Stimulated activated naive CD8-positive, alpha-beta T cell treated with anti-CD3 and anti-CD28 coated beads, Interleukin-15, amount 100 ng/mL, for 72 hours (primary cell): ENCODE measurements at places on chromosomes 6 and 20.

DNA sequence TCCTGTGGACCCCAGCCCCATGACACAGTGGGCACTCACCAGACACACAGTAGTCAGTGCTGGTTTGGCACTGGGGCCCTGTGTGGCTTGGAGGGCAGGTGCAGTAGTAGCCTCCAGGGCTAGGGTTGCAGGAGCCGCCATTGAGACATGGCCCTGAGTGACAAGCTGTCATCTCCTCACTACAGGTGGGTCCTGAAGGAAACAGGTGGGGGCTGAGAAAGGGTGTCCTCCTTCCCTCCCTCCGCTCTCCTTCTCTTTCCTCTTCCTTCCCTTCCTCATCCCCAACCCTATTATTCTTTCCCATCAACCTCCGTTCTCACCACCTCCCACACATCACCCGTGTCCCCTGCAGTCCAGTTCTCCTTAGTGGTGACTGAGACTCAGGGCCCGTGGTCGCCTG, 10.2 kb downstream of the NOTCH4 start:
- DNase-seq, result no peak

DNA sequence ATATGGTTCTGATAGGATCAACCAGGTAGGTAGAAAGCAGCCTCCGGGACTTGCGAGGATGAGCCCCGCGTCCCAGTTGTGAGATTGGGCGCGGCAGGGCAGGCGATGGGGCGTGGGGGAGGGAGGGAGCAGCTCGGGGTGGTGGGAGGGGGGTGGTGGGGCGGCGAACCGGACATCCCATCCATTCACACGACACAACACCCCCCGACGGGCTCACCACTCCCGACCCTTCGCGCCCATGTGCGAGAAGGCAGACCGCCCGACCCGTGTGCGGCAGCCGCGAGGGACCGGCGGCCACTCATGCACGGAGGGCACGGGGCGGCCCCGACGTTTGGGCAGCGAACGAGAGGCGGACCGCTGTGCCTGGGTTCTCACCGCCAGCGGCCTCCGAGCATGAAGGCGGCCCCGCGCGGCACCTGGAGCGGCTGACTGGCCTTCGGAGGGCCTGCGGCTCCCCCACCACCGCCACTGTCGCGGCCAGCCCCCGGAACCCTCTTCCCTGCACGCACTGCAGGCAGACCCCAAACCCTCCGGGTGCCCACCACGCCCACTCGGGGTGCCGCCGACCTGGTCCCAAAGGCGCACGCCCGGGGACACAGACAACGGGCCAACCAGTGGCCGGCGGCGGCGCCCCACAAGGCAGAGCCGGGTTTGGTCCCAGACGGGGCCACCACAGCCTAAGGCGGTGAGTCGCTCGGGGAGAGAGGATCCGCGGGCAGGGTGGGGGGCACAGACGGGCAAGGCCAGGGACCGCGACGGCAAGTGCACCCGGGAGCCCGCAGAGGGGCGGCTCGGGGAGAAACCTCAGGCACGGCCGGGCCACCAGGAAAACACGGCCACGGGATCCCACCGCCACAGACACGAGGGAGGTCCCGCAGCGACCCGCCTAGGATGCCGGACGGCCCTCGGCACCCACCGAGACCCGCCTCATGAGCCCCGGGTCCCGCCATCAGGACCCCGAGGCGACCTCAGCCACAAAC, 769.2 kb upstream of the DEFB115 start:
- DNase-seq, result no peak

DNA sequence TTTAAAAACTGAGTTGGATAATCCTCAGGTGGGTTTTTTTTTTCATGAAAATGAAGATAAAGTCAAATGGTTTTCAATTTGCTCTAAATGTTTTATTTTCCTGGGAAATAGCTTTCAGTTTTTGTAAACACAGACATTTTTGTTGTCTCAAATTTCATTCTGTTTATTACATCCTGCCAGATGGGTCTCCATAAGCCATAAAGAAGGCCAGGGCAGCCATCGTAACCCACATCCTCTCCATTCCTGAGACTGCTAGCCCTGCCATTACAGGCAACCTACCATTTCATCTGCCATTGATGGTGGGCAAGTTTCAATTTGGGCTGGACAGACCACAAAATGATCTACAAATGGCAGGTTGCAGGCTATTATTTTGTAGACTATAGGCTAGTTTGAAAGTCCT, 60.8 kb downstream of the BTBD3 start:
- DNase-seq, result no peak

DNA sequence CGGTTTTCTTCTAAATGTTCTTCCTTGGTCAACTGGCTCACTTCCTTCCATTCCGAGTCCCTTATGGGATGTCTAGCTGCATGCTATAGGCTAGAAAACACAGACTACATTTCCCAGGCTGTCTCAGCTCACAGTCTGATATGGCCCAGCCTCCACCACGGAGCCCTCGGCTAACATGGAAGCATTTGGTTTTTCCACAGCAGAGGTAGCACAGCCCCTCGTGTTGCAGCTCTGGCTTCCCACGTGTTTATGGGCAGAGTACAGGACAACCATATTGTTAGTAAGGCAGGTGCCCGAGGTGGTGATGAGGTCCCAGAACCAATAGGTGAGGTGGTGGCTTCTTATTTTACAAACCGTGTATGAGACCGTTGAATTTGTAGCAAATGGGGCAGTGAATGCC, 8.7 kb downstream of the GPLD1 start:
- DNase-seq, result no peak

DNA sequence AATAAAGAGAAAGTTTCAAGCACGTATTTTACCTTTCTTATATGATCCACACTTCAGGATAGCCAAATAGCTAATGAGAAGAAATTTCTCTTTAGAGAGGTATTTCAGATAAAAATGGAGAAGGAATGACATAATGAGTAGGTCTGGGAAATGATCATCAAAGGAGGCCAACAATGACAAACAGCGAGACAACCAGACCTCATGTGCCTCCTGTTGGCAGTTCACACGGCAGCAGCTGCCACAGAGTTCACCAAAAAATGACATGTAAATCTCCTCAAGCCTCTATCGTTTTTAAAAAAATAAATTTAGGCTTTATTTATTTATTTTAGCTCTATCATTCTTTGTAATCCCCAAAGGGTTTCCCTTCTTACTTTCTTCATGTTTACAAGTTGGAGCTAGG, 47.7 kb downstream of the SLC2A12 start:
- DNase-seq, result no peak

DNA sequence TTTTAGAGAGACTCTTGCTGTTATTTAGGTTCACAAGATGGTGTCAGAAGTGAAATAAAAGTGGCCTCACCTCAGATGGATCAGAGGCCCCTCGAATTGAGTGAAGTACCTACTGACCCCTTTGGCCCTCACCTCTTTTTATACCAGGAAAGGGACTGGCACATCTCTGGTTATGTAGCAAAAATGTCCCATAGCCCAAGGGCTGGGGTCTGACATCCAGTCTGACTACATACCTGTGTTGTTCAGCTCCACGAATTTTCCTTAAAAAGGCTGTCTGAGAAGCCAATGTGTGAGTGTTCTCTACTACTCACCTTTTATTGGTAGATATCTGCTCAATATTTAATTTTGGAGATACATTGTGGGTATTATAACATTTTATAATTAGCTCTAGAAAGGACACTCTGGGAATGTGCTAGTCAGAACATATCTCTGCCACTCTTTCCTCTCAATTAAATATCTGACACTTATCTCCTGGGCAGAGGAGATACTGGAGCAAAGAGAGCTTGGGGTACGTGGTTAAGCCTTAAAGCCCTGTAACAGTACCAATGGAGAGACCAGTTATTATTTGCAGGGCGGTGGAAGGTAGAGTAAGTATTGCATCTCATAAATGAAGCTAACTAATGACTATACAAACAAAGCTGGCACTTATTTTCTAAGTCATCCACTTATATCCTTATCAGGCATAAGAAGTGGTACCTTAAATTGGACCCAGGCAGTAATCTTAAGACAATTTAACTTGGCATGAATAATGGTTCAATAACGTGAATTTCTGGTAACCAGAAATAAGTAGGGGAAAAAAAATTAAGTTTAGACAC, 20.0 kb upstream of the IL22RA2 start:
- DNase-seq, result no peak

GRCh38 chr20:43916881-43917371, 2.3 kb downstream of the TOX2 start:
- DNase-seq, result no peak

DNA sequence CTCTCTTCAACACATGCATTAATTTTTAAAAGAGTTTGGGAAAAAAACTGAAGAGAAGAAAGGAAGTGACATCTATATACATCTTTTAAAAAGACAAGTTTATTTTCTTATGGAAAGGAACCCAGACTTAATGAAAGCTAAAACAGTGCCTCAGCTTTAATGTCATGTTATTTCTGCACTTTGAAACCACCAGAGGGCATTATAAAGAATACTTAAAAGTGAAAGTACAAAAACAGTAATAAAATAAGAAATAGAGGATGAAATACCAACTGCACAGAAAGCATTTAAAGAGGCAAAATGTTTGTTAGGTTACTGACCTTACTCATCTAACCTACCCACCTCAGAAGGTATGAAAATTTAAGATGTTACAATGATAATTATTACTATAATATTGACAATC, 98.8 kb downstream of the HUS1B start:
- DNase-seq, result no peak

GRCh38 chr6:170211404-170212025, 79.4 kb downstream of the DLL1 start:
- DNase-seq, result peak; percentile 6

DNA sequence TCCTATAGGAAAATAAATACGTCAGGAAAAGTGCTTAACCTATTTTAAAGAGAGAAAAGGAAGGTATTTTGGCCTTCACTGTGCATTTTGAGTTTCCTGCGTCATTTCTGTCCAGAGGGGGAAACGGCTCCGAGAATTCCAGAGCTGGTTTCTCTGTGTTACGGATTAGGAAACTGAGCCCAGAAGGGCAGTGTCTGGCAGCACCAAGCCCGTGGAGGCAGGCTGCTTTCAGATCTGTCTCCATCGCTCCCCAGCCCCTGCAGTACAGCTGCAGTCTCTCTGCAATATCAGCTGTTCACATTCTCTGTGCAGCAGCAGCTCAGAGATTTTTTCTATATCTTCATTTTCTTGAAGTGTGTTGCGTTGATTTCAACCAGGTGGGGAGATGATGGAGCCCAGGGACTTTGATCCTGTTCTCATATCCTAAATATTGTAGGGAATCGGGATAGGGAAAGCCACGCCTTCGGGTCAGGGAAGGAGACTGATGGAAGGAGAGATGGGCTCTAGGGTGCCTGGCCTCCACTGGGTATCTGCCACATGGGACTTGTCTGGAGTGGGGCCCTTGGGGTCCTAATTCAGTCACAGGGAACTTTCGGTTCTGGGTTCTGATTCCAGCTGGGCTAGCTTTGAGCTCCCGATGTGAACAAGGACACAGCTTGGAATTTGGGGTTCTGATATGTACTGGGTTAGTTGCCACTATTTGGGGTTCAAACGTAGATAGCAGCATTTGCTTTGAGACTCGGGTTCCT, 2.8 kb downstream of the ANKRD60 start:
- DNase-seq, result no peak

GRCh38 chr20:33673114-33673409, 1.2 kb downstream of the NECAB3 start:
- no peak for DNase-seq

- no peak for DNase-seq
Observed at GRCh38 chr6:30847421-30847970, 36.8 kb upstream of the DDR1 start.

DNA sequence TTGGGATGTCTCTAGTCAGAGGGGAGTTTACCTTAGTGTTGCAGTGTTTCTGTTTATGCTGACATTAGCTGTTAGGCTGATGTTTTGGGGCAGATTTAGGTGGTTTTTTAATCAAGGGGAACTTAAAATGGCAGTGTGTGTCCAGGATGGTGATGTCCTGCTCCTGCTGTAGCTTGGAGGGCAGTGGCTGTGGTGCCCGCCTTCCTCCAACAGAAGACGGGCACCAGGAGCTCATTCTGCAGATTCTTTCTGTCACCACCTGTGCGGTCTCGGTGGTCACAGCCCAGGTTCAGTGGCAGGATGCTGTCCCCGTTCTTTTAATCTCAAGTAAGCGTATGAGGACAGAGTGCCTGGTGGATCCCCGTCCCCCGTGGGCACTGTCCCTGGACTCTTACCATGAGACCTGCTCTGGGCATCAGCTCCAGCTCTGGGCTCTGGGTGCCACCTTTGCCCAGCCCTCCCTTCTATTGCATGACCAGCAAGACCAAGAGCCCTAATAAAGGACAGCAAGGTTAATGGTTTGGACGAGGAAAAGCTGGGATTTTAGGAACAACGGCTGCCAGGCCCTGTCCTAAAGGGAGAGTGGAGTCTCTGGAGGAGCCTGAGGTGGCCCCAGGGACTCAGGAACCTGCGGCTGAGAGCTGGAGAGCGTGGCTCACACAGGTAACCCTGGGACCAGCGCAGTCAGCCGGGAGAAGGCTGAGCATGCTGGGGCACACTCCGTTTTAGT, 217.3 kb downstream of the ERMARD start:
- no peak for DNase-seq

GRCh38 chr6:151179321-151179720, 60.4 kb upstream of the AKAP12 start:
- no peak for DNase-seq

DNA sequence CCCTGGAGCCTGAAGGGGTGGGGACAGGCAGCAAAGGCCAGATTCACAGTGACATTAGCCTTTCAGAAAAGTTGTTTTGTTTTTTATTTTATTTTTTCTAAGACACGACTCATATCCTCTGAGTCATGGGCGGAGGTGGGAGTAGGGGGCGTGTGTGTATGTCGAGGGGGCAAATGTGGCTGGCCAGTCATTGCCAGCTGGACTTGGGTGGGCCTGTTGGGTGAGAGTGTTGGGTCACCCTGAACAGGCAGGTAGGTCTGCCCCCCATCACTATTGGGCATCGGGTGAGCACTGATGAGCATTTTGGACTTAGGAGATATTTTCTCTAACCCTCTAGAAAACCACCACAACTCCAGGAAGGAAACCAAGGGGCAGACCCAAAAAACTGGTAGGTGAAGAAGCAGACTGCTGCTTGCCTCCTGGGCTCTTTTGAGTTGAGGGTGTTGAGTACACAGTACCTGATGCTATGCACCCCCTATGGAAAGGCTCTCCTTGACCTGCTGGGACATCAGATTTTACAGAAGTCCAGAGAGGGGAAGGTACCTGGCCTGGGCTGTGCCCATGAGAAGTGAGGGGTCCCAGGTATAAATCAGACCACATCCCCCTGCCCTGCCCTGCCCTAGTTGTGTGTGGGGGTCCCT, 5.6 kb downstream of the SMIM29 start:
- DNase-seq, result no peak

GRCh38 chr6:11412616-11413015, 124.9 kb upstream of the TMEM170B start:
- DNase-seq, result no peak

- no peak for DNase-seq
Observed at GRCh38 chr20:24406750-24407149, 62.7 kb upstream of the SYNDIG1 start.

DNA sequence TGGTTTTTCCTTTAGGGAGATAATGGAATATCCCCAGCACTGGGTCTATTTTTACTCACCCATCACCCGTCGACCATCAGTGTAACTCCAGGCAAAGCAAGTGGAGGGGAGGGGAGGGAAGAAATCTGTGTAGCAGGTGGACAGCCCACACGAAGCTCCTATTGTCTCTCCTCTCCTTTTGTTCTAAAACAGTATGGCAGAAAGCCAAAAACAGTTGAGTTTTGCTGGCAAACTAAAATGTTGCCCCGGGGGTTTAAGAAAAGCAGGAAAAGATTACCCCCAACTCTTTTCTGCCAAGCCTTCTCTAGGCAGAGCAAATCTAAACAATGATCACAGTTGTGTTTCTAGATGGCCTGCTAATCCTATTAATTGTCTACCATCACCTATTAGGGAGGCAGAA, 89.7 kb downstream of the PREP start:
- DNase-seq, result no peak

- no peak for DNase-seq
Observed at GRCh38 chr20:17613328-17614175, 43.7 kb downstream of the DSTN start.

GRCh38 chr6:85453490-85453889, 3.6 kb downstream of the NT5E start:
- no peak for DNase-seq
